ENCODE measurements at places on chromosomes 7 and 10. TPM values are rescaled to one million over a fixed set of nuclear protein-coding genes. Genes with fewer than 3 reads are reported as not detected.

Gene EPDR1
- total RNA-seq = not detected

Gene YKT6
- total RNA-seq = 166 TPM

Gene RNF32
- 1.4 TPM for total RNA-seq

Gene BHLHA15
- total RNA-seq = not detected

Gene CCL24
- total RNA-seq = not detected

Gene SEC61G
- total RNA-seq = 259 TPM

Gene C10orf95
- not detected for total RNA-seq

Gene OPTN
- total RNA-seq = 74.5 TPM

Gene SFTPA1
- not detected for total RNA-seq

Gene PTN
- total RNA-seq = 1.8 TPM

Gene TRPV5
- not detected for total RNA-seq

Gene PRPF18
- 22.4 TPM for total RNA-seq

Gene VWA2
- not detected for total RNA-seq

Gene GPR26
- not detected for total RNA-seq

Gene STARD3NL
- 44.5 TPM for total RNA-seq

Gene AKR1C4
- not detected for total RNA-seq

All from HFFc6 (cell line).